ENCODE measurements at places on chromosomes 7 and 10.

GRCh38 chr7:106486331-106486730 is 174.6 kb downstream of the CCDC71L start:
- no peak for DNase-seq

DNA sequence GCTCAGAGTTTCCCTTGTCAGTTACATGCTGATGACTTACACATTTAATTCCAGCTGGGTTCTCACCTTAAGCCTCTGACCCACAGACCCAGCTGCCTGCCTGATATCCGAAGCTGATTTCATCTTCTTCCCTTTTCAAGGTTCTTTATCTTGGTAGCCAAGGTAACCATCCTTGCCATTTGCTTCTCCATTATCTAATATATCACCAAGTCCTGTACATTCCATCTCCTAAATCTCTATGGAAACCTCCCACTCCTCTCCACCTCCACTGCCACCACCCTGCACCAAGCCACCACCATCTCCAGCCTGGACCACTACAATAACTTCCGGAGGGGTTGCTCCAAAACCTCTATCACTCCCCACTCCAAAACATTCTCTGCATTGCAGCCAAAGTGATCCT is 19.9 kb downstream of the SCRN1 start:
- DNase-seq = no peak

GRCh38 chr10:103155471-103156085 is 37.5 kb downstream of the NT5C2 start:
- no peak for DNase-seq

- DNase-seq = no peak
Observed at GRCh38 chr7:114939484-114940097, 17.7 kb downstream of the MDFIC start.

DNA sequence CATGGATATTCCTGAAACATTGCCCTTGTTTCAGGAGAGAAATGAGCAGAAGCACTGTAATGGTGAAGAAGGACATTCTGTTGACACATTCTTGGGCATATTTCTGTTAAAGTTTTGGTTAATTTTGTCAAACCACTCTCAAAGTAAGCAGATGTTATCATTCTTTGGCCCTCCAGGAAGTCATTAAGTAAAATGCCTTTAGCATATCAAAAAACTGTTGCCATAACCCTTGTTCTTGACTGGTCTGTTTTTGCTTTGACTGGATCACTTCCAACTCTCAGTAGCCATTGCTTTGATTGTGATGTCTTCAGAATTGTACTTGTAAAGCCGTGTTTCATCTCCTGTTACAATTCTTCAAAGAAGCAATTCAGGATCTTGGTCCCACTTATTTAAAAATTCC is 404.3 kb upstream of the LRRTM3 start:
- DNase-seq = no peak

DNA sequence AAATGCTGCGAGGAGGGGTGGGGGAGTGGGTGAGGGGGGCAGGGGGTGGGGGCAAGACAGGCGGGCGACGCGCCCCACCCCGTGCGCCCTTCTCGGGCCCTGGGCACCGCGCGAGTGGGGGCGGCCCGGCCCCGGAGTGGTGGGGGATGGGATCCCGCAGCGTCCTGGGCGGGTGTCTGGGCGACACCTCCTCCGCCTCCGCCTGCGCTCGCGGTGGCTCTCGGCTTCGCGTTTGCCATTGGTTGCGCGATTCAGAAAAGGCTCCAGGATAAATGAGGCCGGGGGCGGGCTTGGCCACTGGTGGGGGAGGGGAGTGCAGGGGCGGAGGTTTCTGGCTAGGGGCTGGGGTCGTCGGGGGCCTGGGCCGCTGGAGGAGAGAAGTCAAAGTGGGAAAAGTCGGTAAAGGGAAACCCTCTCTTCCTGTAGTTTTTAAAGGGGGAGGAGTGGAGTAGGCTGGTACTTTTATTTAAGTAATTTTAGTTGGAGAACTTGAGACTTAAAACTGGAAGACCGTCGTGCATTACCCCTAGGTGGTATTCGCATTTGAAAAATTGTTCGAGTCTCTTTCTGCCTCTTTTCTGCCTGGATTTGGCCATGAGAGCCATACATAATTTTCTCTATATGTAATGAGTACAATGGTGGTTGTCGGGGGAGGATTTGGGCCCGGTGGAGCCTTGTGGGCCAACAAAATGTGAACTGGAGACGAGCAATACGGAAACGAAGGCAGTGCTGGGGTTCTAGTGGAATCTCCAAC is 992 bp upstream of the IGF2BP3 start:
- no peak for DNase-seq

DNA sequence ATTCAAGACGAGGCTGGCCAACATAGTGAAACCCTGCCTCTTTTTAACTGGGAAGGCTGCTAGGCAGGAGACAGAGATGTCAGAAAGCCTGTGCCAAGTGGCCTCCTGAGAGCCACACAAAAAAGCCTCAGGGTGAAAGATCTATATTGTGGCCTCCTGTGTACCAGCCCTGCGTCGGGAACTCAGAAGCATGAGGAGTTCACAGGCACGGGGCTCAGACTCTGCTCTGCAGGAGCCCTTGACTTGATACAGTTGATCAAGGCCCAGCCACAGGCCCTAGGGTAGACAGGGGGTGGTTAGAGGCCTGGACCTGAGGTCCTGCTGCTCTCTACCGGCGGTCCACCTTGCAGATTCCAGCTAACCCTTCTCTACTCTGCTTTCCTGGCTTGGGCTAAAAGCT is 30.2 kb downstream of the FAM241B start:
- no peak for DNase-seq

GRCh38 chr7:111239437-111239836 is 148.5 kb downstream of the LRRN3 start:
- DNase-seq = no peak

DNA sequence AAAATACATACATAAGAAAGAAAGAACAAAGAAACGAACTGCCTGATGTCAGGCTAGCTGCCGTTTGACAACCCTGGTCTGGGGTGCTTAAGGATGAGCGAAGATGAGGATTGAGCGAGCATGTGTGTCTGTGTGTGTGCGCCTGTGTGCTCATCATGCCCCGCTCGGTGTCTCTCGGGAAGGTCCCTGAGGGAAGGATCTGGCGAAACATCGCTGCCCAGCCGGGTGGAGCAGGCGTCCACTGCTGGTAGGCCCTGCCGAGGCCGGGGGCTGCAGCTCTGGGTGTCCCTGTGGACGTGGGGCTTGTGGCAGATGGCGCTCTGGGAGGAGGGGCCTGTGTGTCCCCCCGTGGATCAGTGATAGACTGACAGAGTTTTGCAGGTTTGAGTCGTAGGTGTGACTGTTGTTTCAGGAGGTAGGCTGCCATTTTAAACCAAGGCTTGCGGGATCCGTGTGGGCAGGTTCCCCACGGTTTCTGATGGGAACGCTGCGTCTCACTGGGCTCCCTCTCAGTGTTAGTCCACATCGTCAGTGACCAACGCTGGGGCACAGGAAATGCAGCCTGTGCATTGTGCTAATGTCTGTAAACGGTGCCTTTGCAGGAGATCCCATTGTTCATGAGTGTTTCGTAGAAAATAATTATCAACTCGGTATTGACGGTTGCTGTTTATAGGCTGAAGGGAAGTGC is 5.9 kb upstream of the SUN1 start:
- DNase-seq = no peak

DNA sequence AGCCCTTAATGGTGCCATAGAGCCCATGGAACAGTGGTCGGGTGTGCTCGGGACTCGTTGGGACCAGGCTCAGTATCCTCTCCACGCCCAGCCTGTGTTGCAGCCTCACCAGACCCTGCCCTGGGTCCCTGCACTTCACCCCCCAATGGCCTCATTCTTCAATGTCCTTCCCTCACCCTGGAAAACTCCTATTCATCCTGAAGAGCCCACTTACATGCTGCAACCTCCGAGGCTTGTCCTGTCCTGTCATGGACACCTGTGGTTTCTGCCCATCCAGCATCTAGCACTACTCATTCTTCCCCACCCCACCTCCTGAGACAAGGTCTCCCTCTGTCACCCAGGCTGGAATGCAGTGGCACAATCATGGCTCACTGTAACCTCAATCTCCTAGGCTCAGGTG is 7.7 kb downstream of the MMD2 start:
- DNase-seq = no peak

- DNase-seq = no peak
Observed at GRCh38 chr7:141891336-141891735, 24.9 kb upstream of the OR9A4 start.

GRCh38 chr10:89367529-89367928 is 10.3 kb upstream of the IFIT1B start:
- DNase-seq = peak; percentile 45

GRCh38 chr10:106830471-106830870 is 334.0 kb downstream of the SORCS1 start:
- DNase-seq = no peak

GRCh38 chr10:14408139-14408538 is 77.4 kb upstream of the FRMD4A start:
- no peak for DNase-seq

DNA sequence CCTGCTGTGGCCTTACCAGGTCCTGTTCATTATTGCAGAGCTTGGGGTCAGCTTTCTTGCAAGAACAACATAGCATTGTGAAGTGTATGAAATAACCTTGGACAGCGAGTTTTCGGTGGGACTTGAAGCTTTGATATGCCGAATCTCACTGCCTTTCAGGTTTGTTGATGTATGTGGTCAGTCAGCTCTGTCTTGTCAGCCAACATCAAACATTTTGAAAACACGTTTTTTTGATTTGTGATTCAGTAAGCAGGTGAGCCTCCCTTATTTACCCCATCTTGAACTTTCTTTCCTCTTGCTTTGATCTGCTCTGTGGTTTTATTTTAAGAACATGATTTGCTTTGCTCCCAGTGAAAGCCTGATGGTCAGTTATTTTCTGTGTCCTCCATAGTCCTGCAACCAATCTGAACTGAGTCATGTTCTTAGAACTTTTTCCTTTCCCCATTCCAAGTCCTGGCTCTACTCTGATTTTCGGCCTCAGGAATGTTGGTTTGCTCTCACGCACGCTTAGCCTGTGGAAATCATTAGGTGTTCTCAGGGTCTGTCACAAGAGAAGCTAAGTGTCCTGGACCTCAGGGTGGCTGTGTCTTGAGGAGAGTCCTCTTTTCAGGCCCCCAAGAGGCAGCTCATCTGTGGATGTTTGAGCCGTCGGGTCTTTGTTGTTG is 8.7 kb downstream of the WBP1L start:
- no peak for DNase-seq

GRCh38 chr7:95798401-95798930 is 26.1 kb downstream of the DYNC1I1 start:
- no peak for DNase-seq

DNA sequence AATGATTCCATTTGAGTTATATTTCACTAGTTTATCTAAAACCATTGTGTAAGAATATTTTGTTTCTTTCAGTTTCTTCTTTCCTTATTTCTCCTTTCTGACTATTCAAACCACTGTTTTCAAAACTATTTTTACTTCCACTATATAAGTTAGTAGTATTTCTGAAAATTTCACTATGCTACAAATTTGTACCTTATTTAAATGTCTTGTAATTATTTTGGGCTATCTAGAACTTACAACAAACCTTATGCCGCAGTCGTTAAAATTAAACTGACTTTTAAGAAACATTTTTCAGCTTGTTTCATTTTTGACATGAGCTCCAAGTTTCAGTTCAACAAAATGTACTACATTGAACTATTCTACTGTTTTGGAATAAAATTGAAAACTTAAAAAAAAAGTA is 1.8 kb downstream of the TFEC start:
- no peak for DNase-seq

DNA sequence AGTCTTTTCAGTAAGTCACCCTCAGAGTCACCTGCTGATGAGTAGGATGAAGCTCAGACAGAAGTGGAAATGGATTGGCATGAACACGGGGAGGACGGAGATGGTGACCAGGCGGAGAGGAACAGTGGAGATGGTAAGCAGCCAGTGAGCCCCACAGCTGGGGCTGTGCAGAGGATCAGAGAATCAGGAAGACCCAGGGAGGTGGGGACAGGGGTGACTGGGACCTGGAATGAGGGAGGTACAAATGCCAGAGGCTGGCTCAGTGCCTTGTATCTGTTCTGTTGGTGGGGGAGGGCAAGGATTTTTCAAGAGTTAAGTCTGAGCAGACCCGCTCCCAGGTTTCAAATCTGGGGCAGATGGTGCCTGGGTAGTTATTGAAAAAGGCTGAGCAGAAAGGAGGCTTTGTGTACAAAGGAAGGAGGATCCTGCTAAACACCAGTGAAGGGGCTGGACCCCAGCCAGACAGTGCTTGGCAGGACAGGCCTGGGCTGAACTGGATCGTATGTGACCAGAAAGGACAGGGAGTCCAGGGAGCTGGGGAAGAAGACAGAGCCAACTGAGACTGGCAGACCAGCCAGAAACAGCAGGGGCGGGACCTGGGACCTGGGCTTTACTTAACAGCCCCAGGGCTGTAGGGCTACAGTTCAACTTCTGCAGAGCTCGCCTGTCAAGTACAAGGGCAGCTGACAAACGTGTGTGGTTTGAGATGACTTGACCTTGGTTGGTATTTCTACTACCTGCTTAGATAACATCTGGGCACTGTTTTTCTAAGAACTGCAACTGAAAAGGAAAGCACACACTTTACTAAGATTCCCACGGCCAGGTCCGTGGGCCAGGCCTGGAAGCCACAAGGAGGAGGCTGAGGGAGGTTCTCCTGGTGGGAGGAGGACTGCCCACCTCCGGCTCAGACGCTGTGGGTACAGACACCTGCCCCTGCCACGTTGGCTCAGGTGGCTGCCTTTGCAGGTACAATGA is 13.2 kb upstream of the FRMPD2 start:
- no peak for DNase-seq

DNA sequence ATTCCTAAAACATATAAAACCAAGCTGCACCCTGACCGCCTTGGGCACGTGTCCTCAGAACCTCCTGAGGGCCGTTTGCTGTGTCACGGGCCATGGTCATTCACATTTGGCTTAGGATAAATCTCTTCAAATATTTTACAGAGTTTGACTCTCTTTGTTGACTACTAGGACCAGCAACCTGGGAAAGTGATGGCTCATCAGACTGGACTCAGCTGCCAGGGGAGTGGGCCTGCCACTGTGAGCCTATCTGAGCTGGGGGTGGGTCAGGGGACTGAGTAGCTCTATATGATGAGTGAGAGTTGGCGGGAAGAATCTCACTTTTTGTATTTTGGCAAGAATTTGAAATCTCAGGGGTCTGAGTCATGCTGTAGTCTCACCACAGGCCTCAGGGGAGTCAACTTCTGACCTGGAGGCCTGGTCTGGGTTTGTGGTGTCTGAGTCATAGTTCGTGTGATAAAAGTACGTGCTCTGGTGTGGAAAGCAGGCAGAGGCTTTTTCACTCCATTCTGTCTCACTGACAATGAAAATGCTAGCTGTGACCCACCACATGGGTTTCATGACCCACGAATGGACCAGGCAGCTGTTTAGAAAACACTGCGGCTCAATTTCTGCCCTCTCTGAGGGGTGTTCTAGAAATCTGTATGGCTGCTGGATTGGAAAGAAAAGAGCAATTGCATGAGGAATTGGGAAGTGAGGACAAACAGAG is 4.2 kb upstream of the UPP1 start:
- peak; percentile 61 for DNase-seq

- no peak for DNase-seq
Observed at GRCh38 chr10:97291357-97292096, 910 bp downstream of the ARHGAP19 start.
